Bronchus fibroblast of lung (primary cell): ENCODE measurements at places on chromosomes 5 and 9. TPM values are rescaled to one million over a fixed set of nuclear protein-coding genes. Genes with fewer than 3 reads are reported as not detected.

FUT7 gene
- not detected in 2 replicates for total RNA-seq

SLC6A18 gene
- not detected in 2 replicates for total RNA-seq

LEAP2 gene
- 0.34 and 0.45 TPM in 2 replicates for total RNA-seq

ISL1 gene
- not detected in 2 replicates for total RNA-seq
